ENCODE measurements at places on chromosomes 5 and 9.

DNA sequence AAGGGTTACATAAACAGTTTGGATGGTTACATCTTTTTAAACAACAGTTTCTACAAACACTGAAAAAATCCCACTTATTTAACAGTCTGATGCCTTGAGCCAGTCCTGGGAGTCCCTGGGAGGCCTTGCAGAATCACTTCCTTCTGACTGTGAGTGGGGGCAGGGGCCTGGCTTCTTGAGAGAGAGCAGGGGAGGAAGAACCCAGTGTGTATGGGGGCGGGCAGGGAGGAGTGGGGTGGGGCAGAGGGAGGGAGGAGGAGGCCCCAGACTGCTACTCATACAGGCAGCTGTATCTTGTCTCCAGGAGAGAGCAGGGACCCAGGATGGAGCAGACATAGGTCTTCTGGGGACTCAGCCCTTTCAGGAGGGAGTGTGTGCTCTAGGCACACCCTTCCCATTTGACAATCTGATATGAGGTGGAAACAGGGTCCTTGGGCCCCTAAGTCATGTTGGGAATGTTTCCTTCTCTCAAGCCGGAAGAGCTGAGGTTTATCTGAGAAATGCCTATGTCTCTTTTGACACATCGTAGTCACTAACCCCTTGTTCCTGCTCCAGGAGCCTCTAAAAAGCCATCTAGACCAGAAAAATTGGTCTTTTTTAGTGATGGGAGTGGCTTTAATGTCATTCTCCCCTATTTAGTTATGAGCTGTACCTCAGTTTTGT is 52.8 kb downstream of the IRF1 start:
- peak; percentile 84 for DNase-seq

GRCh38 chr5:95808686-95809413 is 13.7 kb downstream of the GLRX start:
- DNase-seq, result peak; percentile 82

DNA sequence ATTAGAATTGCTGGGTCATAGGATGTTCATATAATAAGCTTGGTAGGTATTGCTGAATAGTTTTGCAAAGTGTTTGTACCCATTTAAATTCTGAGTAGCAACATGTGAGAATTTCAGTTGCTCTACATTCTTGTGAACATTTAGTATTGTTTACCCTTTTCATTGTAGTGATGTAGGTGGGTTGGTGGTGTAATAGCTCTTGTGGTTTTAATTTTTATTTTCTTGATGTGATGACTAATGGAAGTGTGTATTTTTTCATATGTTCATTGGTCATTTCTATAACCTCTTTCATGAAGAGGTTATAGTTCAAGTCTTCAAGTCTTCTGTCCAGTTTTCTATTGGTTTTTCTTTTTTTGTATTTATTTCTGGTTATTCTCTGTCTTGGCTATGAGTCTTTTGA is 34.4 kb downstream of the RASA1 start:
- no peak for DNase-seq

GRCh38 chr9:94298949-94299599 is 29.4 kb downstream of the NUTM2F start:
- DNase-seq, result no peak

GRCh38 chr5:10457682-10458574 is 16.2 kb downstream of the ROPN1L start:
- DNase-seq, result no peak

GRCh38 chr5:62560786-62561185 is 17.8 kb upstream of the LRRC70 start:
- no peak for DNase-seq

- no peak for DNase-seq
Measured at GRCh38 chr9:108040783-108041182, 551.2 kb upstream of the KLF4 start.

- DNase-seq, result no peak
Measured at GRCh38 chr5:1537603-1538154, 13.9 kb upstream of the LPCAT1 start.

GRCh38 chr5:34684281-34684979 is 28.3 kb downstream of the RAI14 start:
- DNase-seq, result peak; percentile 52

DNA sequence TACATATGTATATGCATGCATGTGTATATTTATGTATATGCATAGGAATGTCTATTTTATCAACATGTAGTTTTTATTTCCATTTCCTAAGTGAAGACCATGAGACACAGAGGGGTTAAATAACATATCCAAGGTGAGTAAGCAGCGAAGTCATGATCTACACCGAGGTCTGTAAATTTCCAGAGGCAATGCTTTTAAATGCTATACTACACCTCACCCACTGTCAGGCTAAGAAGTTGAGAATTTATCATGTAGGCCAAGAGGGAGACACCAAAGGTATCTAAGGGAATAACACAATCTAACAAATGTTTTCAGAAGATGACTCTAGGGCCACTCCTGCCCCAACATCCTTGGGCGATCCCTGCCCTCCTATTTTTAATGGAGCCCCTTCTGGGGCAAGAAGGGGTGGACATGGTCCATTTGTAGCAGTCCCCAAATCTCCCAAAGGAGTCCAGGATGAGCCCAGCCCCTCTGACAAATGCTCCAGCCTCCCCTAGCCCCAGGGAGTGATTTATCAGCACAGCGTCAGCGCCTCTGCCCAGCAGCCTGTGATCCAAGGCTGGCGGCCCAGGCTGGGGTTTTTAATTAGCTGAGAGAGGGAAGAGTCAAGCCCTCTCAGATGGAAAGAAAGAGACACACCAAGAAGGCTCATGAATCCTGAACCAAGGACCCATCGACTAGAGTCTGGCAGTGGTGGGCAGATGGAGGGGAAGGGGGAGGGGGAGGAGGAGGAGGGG is 339.9 kb downstream of the ASTN2 start:
- no peak for DNase-seq

GRCh38 chr9:7879551-7880245 is 80.1 kb upstream of the DMAC1 start:
- no peak for DNase-seq

GRCh38 chr9:89603767-89604665 is 796 bp upstream of the GADD45G start:
- peak; percentile 81 for DNase-seq

DNA sequence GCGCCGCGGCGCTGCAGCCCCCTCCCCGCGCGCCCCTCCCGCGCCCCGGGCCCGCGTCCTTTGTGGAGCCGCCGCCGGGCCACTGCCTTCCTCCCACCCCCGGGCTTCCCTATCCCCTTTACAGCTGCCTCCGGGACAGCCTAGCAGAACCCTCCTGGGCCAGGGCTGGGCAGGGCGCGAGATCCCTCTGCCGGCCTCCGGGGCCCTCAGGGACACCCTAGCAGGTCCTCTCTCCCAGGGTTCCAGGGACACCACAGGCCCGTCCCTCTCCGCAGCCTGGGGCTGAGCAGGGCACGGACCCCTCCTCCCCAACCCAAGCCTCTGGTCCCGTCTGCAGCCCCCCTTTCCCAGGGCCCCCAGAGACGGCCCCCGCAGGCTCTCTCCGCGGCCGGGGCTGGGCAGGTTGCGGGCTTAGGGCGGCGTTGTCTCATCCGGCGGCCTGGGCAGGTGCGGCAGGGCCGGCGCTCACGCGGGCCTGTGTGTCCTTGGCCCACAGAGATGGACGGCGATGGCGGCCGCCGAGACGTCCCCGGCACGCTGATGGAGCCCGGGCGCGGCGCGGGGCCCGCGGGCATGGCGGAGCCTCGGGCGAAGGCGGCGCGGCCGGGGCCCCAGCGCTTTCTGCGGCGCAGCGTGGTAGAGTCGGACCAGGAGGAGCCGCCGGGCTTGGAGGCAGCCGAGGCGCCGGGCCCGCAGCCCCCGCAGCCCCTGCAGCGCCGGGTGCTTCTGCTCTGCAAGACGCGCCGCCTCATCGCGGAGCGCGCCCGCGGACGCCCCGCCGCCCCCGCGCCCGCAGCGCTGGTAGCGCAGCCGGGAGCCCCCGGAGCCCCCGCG is 710 bp downstream of the WNK2 start:
- no peak for DNase-seq

- peak; percentile 74 for DNase-seq
Measured at GRCh38 chr5:93621327-93621798, 38.3 kb downstream of the NR2F1 start.

- DNase-seq, result no peak
Measured at GRCh38 chr5:13477118-13477737, 467.3 kb downstream of the DNAH5 start.

DNA sequence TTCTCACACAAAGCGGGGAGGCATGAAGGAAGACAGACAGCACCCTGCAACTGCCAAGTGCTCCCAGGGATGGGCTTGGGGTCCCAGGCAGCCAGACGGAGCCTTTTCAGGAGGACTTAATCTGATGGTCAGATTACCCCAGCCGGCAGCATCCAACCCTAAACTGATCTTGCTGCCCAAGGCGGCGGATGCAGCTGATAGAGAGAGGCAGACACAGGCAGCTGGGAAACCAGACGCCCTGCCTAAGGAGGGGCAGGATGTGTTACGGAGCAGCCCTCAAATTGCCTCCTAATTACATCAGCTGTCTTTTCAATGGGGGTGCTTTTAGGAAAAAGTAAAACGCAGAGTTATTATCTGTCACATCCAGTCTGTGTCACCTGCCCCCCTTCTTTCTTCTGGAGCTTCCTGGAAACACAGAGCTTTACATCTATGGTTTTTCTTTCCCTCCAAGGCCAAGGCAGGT is 190.9 kb upstream of the PANK3 start:
- no peak for DNase-seq

GRCh38 chr5:111856876-111857466 is 100.0 kb upstream of the NREP start:
- DNase-seq, result no peak

DNA sequence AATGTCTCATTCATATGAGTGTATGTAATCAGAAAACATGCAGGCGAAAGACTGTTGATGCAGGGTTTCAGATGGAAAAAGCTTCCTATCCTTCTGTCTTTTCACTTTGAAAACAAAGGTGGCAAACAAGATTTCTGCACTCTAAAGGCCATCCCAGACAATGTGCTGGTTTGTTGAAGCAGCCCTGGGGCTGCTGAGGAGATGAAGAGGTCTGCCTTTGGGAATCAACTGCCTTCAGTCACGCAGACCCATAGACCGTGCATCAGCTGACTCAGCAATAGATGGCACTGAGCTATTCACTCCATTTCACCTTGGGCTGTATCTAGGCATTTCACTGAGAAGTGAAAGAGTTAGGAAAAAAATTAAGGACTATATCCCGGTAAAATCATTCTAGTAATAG is 60.5 kb upstream of the C5orf46 start:
- no peak for DNase-seq

DNA sequence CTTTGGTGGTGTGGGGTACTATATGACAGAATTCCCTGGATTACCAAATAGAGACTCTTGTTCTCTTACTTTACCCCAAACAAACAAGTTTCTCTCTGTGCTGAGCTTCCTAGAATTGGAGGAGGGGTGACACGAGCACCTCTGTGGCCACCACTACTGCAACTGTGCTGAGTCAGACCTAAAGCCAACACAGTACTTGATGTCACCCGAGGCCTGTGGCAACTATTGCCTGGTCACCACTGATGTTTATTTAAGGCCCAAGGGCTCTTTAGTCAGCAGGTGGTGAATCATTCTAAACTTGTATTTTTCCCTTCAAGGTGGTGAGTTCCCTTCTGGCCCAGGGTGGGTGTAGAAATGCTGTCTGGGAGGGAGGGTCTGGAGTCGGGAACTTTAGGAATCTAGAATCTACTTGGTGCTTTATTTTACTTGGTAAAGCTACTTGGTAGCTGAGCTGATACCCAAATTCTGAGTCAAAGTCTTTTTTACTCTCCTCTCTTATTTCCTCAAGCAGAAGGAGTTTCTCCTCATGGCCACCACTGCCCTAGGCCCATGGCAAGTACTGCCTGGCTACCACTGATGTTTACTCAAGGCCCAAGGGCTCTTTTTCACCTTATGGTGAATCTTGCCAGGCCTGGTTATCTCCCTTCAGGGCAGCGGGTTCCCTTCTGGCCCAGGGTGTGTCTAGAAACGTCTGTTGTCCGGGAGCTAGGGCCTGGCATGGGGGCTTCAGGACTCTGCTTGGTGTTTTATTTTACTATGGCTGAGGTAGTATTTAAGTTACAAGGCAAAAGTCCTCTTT is 9.8 kb downstream of the LURAP1L start:
- no peak for DNase-seq

DNA sequence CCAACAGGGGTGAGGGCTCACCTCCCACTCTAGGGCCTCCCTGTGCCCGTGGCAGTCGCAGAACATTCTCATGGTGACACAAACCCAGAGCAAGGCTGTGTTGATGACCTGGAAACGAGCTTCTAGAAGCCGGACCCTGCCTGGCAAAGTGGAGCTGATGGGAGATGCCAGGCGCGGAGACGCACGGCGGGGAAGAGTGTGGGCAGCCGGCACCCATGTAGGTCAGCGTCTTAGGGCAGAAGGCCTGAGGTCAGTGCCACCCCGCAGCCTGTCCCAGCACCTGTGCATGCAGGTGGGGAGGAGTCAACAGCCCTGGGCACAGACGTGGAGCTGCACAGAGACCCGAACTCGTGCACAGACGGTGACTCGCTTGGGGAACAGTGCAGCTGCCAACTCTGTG is 5.4 kb downstream of the SLC6A18 start:
- no peak for DNase-seq

DNA sequence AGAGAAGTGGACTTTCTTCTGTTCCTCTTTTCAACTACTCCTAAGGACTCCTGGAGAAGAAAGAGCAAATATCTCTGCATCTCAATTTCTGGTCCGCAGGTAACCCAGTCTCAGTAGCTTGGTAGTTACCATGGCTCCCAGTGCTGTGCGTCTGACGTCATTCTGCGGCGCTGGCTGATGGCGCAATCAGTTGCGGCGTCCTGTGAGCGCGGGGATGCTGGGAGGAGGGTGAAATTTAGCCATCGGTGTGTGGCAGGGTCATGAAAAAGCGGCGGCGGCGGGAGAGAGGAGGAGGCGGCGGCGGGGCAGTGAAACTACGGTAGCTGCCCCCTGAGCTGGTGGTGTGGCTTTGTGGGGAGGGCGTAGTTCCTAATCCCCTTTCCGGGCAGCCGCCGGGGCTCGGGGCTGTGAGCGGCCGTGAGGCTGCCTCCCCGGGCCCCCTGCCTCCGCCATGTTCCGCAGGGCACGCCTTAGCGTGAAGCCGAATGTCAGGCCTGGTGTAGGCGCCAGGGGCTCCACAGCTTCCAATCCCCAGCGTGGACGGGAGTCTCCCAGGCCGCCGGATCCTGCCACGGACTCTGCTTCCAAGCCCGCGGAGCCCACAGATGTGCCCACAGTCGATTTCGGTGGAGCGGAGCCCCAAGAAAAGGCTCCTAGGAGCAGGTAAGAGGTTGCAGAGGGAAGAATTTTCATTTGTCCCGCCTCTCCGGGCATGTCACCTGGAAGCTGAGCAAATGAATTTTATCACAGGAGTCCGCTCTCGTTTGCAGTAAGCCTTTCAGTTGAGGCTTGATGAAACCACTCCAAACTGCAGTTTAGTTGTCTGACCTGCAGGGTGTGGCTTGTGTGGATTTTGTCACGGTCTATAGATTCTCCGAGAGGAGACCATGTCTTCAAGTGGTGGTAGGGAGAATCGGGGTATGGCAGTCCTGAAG is at the start of gene BDP1:
BDP1 (plus strand) TSS at position 225 of the 935 bp plus-strand sequence; CDS start at position 452, 227 bp downstream.
- DNase-seq, result peak; percentile 97

DNA sequence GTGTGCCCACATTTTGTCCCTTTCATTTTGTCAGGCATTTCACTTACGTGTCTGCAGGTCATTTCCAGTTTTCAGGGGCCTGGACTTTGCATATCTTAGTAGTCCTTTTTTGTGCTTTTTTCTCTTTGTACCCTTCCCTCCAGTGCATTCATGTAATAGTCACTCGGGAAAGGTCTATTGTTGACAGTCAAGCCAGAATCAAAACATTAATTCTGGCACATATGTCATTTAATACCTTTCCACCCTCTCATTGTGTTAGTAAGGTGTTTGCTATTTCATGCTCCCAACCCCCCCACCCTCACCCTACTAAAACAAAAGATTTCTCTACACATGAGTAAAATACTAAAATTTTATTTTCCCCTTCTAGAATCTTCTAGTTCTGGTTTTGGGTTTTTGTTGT is 42.7 kb downstream of the UGCG start:
- DNase-seq, result no peak

- DNase-seq, result peak; percentile 80
Measured at GRCh38 chr9:112844771-112845542, 45.7 kb downstream of the SLC46A2 start.
